ENCODE measurements at places on chromosomes 3 and 15.

- peak; percentile 15 for DNase-seq
Observed at GRCh38 chr3:88005066-88005465, 53.7 kb downstream of the CGGBP1 start.

- DNase-seq = no peak
Observed at GRCh38 chr3:117080872-117081271, 371.3 kb downstream of the TUSC7 start.

GRCh38 chr3:110311541-110311940, 760.1 kb upstream of the NECTIN3 start:
- no peak for DNase-seq

DNA sequence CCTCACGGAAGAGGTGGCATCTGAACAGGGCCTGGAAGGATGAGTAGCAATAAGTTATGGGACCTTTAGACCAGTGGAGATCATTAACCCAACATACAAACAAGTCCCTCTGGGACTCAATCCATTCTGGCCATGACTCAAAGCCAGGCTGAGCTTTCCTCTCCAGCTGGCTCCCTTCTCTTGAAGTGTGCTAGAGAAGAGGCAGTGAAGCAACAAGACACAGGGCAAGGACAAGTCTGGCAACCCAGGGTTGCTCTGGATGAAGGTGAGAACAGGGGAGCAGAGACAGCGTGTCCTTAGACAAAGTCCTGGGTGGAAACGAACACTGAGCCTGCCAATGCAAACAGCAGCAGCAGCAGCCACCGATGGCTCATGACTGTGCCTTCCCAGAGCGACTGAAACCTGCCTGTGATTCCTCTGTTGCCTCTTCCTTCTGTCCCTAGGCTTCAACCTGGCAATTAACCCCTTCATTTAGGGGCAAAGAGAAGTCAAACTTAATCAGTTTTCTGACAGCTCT, 86.8 kb downstream of the BDH1 start:
- DNase-seq = no peak

- DNase-seq = no peak
Observed at GRCh38 chr3:9602620-9603019, 46.7 kb upstream of the MTMR14 start.

DNA sequence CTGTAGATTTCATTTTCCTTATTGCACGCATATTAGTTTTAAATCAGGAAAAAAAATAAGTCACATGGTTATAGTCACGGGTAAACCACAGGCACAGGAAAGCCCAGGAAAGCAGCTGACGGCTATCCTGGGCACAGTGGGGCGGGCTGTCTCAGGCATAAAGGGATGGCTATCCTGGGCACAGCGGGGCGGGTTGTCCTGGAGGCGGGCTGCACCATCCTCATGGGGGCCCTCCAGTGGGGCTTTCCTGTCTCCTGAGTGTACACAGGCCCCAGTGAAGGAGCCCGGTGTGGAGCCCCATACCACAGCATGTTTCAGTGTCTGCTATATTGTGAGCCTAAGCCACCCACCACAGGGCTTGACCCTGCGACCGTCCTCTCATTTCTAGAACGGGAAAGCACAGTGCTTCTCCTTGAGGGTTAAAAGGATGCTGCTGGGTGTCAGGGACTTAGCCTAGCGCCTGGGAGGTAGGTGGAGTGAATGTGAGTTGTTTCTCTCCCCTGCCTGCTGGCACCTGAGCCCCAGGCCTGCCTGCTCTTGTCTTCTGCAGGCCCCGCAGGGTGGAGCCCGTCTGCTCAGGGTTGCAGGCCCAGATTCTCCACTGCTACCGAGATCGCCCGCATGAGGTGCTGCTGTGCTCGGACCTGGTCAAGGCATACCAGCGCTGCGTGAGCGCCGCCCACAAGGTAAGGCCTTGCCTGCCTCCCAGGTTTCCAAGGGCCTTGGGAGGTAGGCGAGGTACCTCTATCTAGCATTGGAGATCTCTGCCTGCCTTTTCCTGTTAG, 25.9 kb upstream of the PLXNA1 start:
- no peak for DNase-seq

- DNase-seq = peak; percentile 73
Observed at GRCh38 chr15:77457191-77457904, 36.7 kb downstream of the HMG20A start.

- DNase-seq = no peak
Observed at GRCh38 chr15:78925956-78926743, 18.7 kb downstream of the CTSH start.

DNA sequence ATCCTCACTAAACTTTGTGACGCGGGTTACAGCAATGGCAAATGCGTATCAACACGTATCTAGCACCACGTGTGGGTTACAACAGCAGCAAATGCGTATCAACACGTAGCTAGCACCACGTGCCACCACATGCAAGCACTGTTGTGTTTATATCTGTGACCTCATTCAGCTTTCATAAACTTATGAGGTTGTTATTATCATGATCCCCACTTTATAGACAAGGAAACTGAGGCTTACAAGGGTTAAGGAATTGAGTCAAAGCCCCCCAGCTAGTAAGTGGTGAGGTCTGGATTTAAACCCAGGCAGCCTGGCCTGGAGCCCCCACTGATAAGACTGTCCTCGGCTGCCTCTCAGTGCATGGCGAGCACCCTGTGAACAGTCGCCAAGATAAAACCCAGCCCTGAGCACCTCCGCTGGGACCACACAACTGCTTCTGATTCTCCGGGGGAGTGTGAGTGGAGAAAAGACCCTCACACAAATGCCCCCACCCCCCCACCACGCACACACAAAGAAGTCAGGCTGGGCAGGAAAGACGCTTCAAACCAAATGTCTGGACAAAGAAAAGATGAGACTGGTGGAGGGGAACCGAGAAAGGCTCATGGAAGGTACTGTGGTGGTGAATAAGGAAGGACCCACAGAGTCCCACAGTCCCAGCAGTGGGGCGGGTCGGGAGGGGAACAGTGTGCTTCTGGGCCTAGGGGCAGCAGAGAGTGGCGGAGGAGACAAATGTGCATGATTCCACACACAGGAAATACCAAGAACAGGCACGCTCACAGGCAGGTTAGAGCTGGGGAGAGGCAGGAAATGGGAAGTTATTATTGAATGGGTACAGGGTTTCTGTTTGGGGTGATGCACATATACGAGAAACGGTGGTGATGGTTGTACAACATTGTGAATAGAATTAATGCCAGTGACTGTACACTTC, 173.4 kb downstream of the XXYLT1 start:
- DNase-seq = no peak

GRCh38 chr3:181253796-181254195, 264.3 kb upstream of the DNAJC19 start:
- no peak for DNase-seq

DNA sequence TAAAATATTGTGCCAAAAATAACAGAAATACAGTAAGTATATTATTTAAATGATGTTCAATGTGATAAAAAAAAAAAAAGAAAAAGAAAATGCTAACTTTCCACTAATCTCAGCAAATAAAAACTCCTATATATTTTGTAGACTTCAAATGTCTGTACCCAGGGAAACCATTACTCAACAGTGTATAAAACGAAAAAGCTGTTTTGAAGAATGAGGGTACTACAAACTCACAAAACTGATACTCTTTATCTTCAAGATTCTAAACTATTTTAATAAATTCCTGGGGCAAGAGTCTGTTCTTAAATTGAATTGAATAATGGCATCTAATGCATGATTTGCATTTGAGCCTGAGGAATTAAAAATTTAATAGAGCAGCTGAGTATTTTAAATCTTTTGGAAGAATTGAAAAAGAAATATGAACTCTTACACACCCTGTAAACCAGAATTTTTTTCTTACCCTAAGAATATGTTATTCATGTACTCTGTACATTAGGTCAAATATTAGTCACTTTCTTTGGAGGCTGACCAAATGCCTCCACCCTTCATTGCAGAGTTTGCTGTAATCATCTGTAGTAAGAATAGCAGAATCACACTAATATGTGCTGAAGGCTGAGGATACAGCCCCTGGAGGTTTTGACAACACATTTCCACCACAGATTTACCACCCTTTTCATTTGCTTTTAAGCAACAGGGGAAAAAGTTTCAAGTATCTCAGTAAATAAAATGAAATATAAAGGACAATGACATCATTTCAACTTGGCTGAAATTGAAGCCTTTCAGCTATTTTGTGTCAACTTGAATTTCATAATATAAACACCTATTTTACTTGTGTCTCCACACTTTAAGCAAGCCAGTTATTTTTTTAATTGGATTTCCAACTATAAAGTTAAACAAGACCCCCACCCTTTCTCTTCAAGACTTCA, 79.7 kb downstream of the FBN1 start:
- DNase-seq = no peak

DNA sequence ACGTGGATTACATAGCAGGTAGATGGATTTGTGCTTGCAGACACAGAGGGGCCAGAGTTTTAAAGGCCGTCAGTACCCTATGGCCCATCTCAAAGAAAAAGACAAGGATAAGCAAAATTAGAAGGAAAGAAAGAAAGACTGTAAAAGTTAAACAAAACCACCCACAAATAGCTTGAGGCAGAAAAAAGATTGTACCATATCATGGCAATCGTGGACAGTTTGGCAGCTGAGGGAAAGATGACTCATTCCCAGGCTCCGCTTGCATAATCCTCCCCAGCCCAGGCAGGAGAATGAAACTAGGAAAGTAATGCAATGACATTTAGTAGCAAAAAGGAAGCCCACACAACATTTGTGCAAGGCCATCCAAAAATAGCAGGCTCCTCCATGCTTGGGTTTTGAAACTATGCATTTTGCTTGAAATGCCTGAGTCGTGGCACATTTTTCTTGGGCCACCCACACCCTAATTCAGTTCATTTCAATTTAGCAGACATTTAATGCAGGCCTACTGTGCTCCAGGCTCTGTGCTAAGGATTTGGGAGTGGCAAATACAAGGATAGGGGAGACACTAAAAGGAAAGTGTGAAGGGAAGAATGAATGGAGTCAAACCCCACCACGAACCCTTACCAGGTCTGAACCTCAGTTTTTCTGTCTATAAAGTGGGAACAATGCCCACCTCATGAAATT, 40.9 kb upstream of the SMAD3 start:
- DNase-seq = peak; percentile 89

GRCh38 chr3:155024006-155024638, 56.0 kb upstream of the MME start:
- no peak for DNase-seq

GRCh38 chr15:98143116-98143515, 182.6 kb downstream of the ARRDC4 start:
- DNase-seq = no peak

GRCh38 chr3:71180524-71180923, 403.0 kb downstream of the FOXP1 start:
- no peak for DNase-seq

DNA sequence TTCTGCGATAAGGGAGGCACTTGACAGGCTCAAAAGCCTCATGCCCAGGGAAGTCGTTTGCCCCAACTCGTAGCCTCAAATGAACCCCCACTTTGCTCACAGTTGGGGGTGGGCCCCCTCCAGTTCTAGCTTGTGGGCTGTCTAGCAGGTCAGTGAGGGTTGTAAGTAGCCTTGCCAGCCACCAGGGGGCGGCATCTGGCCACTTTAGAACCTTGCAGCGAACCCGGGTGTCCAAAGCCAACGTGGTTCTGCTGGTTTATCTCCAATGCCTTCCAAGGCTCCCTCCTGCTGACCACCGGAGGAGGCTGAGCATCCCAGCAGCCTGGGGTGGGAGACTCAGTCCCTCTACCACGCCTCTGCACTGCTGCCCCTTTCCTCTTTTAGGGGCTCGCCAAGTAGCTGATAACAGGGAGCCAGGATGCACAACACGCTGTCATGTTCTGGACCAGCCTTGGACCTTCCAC, 9.2 kb upstream of the RBSN start:
- peak; percentile 76 for DNase-seq

GRCh38 chr3:134362221-134362620, 12.0 kb downstream of the AMOTL2 start:
- DNase-seq = no peak

- no peak for DNase-seq
Observed at GRCh38 chr3:42591811-42592210, 1.2 kb downstream of the SS18L2 start.

DNA sequence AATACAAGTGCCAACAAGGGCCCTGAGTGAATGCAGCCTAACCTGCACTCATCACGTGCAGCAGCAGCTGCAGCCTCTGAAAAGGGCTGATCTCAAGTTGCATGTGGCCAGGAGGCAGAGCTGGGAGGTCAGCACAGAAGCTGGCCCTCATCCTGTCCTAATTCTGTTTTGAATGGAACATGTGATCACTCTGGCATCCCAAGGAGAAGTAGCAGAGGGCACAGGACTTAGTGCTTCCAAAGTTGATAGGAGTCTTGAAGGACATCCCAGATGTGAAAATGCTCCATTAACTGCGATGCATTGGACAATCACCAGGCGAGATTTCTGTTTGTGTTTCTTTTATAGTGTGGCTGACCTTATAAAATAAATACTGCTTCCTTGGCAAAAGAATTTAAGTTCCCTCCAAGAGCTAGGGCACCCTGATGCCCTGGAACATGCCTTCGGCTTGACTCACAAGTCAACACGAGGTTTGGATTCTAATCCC, 31.6 kb upstream of the STAG1 start:
- DNase-seq = no peak

- no peak for DNase-seq
Observed at GRCh38 chr3:127740136-127740915, 67.6 kb downstream of the ABTB1 start.

GRCh38 chr3:147924755-147925154, 515.6 kb downstream of the ZIC1 start:
- no peak for DNase-seq

DNA sequence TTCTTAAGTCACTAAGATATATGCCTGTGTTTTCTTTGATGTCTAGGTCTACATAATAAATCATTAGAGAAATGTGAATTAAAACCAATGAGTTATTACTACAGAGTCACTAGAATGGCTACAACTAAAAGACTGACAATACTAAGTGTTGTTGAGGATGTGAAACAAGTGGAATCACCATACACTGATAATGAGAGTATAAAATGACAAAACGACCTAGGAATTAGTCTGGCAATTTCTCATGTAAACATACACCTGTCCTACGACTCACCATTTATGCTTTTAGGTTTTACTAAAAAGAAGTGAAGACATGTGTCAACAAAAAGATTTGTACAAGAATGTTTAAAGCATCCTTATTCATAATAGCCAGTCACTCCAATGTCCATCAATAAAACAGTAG, 75.2 kb upstream of the SATB1 start:
- DNase-seq = no peak

DNA sequence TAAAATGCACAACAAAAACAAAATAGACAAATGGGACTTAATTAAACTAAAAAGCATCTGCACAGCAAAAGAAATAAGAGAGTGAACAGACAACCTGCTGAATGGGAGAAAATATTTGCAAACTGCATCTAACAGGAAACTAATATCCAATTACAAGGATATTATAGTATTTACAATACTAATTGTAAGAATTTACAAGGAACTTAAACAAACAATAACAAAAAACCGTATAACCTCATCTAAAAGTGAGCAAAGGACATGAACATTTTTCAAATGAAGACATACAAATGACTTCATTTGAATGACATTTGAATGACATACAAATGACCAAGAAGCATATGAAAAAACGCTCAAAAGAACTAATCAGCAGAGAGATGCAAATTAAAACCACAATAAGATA, 66.4 kb downstream of the CSNK1G1 start:
- DNase-seq = no peak

DNA sequence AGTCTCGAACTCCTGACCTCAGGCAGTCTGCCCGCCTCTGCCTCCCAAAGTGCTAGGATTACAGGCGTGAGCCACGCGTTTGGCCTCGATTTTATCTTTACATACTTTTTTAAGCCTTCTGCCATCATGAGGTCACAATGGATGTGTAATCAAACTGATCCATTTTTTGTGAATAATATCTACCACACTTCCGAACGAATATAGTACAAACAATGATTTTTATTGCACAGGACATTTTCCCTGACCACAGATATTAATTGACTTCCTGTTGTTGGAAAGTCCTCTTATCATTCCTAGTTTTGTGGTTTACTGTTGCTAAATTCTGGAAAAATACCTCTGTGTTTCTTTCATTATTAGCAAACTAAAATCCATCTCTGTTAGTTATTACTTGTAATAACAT, 68.9 kb downstream of the MINDY2 start:
- no peak for DNase-seq
